ENCODE measurements at places on chromosomes 2 and 18.
A peak's percentile ranks its signal among the peaks of the same experiment; 100 is the strongest.

- no peak for DNase-seq
Observed at GRCh38 chr2:109423556-109424359, 190.0 kb downstream of the SEPTIN10 start.

DNA sequence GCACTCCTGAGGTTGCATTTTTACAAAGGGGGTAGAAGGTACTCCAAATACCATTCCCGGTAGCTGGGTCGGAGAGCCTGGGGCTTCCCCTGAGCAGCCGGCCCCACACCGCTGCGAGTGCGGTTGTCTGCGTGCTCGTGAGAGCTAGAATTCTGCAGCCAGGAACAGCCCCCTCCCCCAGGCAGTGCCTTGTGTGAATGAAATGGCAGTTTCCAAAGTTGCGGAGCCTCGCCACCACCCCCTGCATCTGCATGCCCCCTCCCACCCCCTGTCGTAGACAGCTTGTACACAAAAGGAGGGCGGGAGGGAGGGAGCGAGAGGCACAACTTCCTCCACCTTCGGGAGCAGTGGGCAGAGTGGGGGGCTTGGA is 1.1 kb downstream of the MYCN start:
- no peak for DNase-seq

GRCh38 chr18:60209042-60209441 is 163.5 kb downstream of the MC4R start:
- DNase-seq: no peak

GRCh38 chr18:13500227-13500865 is 226.0 kb downstream of the FAM210A start:
- no peak for DNase-seq

DNA sequence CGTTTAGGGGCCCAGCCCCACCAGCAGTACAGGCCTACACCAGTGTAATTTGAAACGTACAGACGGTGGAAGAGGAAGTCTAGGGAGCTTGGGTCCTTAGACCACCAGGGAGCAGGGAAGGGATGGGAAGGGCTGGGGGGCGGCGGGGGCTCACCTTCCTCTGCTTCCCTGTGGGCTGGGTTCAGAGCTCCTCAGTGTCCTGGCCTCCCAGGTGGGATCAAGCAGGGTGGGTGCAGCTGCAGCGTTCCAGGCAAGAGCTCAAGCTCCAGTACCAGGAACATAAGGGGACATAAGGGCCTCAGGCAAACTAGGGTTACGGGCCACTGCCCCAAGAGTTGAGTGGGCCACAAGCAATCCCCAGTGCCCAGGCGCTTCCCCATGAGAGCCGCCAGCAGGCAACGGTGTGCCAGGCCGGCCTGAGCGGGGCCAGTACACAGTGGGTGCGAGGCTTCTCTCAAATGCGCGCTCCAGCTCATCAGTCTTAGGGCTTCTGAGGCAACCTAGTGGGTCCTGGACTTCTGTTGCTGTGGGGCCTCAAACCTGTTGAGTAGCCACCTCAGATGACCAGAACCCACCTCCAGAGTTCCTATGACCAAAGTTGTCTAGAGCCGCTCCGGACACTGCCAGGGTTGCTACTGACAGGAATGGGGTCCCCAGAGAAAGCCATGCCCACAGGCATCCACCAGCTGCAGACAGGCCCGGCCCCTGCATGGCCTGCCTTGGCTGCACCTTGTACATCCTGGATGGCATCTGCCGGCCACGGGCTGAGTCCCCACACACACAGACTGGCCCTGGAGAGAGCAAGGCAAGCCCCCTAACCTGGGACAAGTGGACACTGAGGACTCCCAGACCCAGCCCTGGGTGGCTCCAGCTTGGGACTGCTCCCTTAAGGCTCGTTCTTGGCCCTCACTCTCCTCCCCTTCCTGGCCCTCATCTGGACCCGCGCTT is 5.2 kb downstream of the ANKRD23 start:
- DNase-seq: no peak

- no peak for DNase-seq
Observed at GRCh38 chr18:2884706-2885285, 38.0 kb downstream of the EMILIN2 start.

GRCh38 chr2:240982821-240983281 is 15.6 kb upstream of the SNED1 start:
- no peak for DNase-seq

DNA sequence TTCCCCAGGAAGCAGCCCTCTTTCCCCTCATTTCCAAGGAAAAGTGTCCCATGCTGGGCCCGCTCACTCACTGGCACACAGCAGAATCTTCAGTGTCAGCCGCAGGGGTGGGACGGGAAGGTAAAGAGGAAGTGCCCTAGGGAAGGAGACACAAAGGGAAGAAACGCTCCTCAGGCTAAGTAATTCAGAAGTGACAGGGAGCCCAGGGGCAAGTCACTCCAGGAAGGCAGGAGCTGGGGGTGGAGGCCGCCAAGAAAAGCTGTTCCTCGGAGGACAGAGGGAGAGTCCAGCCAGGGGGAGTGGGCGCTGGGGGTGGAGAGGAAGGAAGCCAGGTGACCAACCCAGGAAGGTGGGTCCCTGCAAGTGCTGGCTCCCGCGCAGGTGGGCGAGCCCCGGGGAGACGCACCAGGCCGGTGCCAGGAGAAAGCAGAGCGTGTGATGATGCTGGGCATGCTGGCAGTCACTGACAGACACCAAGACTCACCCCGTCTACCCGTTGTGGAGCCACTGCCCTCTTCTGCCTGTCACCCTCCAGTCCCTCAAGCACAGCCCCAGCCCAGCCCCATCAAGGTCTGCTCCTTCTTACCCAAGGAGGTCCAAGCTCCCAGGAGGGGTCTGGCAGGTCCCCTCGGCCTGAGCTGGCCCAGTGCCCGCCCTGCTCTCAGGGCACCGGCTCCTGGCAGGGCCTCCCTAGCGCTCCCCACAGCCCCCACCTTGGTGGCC is 21.7 kb downstream of the HDAC4 start:
- no peak for DNase-seq

DNA sequence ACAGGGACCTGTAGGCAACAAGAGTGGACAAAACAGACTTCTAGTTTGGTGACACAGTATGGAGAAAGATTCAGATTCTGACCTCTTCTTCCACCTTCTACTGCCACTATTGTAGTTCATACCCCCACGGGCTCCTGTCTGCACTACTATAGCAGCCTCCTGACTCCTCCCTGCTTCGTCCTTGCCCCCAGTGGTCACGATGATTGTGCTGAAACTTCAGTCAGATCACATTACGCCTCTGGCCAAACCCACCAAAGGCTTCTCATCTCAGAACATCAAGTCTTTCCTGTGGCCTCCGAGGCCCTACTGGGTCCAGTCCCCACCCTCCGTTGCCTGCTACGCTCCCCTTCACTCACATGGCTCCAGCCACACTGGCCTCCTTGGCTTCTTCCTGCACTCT is 147.6 kb downstream of the CYP26B1 start:
- no peak for DNase-seq

DNA sequence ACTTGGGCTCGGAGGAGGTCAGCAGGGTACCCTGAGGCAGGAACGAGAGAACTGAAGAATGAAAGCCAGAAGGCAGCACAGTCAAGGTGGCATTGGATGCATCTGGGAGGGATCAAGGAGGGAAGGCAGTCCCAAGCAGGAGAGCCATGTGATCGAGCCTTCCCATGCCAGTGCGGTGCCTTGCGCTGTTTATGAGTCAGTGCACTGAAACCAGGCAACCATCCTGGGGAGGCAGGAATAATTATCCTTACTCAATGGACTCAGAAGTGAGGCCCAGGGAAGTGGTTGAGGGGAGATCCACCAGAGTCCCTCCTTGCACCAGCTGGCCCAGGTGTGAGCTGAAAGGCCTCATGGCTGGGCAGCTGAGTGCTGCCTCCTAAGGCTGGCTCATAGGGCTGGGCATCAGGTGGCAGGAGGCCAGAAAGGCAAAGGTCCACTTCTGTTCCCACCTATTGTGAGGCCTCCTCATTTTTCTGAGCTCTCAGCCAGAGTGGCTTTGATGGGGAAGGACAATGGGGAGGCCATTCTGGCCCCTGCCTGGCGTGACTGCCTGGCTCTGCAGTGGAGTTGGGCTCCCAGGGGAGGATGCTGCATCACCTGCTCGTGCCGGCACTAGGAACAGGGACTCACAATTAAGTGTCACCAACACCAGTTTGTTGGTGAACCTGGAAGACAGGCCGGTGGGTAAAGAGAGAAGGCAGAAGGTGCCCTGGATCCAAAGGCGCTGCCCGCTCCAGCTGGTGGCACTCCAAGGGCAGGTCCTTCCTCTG is 82.3 kb downstream of the TFCP2L1 start:
- DNase-seq: no peak

DNA sequence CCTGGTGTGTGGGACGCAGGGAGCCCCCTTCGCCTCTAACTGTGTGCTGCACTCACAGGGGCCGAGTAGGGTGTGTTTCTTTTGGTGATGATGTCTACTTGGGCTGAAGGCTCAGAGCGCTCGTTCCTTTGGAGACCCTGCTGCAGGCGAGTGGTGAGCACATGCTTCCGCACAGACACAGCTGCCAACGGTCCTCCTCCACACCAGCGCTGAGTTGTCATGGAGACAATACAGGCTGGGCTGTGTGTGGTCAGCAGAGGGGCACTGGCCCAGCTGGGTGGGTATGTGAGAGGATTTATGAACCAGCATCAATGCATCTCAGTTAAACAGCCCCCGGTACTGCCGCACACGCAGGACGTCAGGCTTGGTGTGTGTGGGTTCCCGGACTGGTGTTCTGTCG is 143.5 kb downstream of the SH3RF3 start:
- no peak for DNase-seq

DNA sequence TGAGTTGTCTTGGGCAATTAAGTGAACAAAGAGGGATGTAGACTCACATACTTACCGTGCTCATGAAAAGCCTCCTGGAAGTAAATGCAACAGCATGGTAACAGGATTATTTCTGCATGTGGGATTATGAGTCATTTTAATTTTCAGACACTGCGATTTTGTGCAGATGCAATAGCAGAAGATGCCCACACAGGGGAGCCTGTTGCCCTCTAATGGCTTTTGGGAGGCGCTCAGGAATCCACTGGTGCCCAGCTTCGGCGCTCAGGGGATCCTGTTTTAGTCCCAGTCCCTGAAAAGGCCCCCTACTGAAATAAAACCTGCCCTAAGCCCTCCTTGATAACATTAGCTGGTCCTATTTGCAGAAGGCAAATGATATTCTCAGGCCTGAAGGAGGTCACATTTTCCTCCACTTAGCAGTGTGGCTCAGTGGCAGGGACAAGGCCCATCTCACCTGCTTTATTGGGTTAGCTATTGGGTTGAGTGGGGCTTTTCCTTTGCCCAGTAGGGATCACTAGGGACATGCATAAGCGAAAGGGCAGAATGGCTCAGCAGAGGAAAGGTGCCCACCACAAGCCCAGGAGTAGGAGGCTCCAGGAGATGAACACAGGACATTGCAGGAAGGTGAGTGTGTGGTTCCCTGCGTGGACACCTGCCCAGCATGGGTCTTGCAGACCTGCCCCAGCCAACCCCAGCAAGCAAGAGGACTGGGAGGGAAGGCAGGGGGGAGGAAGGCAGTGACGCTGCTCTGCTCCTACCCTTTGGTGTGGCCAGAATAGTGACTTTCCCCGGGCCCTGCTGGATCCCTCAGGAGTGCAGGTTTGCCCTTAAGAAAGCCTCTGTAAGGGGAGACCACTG is 26.5 kb upstream of the KCNS3 start:
- peak; percentile 56 for DNase-seq

- no peak for DNase-seq
Observed at GRCh38 chr2:23609254-23609653, 224.3 kb downstream of the KLHL29 start.

DNA sequence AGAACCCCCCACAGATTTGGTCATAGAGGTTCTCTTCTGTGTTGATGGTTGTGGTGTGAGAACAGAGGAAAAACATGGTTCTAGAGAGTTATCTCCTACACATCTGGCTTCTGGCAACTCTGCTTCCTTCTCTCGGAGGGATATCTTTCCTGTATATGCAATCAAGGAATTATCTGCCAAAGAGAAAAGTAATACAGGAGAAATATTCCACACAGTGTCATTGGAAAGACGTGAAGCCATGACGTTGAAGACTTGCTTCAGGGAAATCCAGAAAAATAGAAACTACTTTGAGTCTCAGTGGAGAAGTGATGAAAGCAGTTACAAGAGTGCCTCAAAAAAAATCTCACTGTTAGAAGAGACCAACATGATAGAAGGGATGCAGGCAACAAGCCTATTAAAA is 78.5 kb downstream of the RAB31 start:
- DNase-seq: no peak

GRCh38 chr2:88489181-88489580 is 36.7 kb upstream of the FOXI3 start:
- DNase-seq: no peak

DNA sequence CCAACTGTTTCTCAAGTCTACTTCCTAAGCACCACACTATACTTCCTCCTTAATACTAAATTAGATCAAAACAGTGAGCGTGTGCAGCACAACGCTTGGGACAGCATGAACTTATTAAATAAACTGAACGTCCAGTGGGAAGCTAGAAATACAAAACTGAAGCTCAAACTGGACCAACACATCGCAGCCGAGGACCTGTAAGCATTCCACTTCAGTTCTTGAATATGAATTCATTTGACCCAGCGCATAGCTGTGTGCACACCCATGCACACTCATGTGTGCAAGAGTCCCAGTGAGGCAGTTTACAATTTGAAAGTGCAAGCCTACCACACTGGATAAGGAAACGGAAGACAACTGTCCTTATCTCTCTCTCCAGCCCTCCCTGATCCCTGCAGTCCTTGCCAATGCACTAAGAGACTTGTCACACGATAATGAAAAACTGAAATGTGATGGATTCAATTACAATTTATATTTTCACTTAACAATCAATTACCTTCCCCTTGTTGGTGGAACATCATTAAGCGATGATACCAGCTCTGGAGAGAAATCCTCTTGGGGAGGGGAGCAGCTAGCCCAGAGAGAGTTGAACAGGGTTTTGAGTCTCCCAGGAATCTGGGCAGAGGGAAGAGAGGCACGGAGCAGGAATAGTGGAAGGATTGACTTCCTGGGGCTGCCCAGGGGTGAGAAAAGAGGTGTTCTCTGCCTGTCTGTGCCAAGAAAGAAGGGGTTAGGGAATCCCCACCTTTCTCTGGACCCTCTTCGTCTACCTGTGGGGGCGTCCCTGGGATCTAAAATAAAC is 186.5 kb upstream of the KLHL29 start:
- no peak for DNase-seq

- peak; percentile 22 for DNase-seq
Observed at GRCh38 chr2:100470898-100471514, 724 bp downstream of the NMS start.
